ENCODE measurements at places on chromosomes 12 and 14.
A peak's percentile ranks its signal among the peaks of the same experiment; 100 is the strongest.

GRCh38 chr12:57006809-57007475 lies 596 bp upstream of the ZBTB39 start:
- H3K27me3 ChIP-seq: peaks cover 6% of the 10 kb centered on the region
- peaks cover 53% of the 10 kb centered on the region for H3K4me1 ChIP-seq
- H3K36me3 ChIP-seq: peaks cover 21% of the 10 kb centered on the region
- H3K4me3 ChIP-seq: peak overlapping the region; percentile 89
- DNase-seq: no peak
- H3K27ac ChIP-seq: peak overlapping the region; percentile 92

GRCh38 chr12:41899577-41899976 lies 245.1 kb downstream of the GXYLT1 start:
- H3K27me3 ChIP-seq: no peaks in the 10 kb centered on the region
- DNase-seq: no peak
- no peak overlapping the region for H3K27ac ChIP-seq
- no peaks in the 10 kb centered on the region for H3K4me1 ChIP-seq
- H3K4me3 ChIP-seq: no peak overlapping the region

- H3K27me3 ChIP-seq: no peaks in the 10 kb centered on the region
- DNase-seq: no peak
- H3K27ac ChIP-seq: no peak overlapping the region
- H3K4me1 ChIP-seq: no peaks in the 10 kb centered on the region
Observed at GRCh38 chr14:30034152-30034551, 106.5 kb upstream of the PRKD1 start.

DNA sequence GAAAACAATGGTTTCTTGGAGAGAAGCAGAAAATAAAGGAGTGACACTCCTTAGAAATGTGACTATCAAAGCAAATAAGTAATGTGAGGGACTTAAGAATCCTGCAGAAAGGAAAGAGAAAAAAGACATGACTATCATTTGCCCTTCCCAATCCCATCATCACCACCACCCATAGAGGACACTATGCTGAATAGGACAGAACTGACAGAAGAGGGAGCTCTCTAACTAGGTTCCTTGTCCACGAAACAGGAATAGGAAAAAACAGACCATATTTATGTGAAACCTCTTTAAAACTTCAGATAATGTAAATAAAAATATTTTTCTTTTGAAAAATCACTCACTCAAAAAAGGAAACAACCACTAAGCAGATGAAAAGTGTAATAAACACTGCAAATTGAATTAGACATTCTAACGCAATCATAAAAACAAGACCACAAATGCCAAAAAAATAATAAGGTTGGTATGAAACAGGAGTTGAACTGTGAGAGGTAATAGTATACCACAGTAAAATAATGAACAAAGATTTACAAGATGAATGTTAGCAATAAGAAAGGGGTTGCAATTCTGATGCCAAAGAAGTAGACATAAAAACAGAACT lies 24.1 kb downstream of the KLRD1 start:
- H3K27me3 ChIP-seq: no peaks in the 10 kb centered on the region
- H3K4me3 ChIP-seq: no peak overlapping the region
- H3K27ac ChIP-seq: peak overlapping the region; percentile 85
- no peak for DNase-seq
- peaks cover 62% of the 10 kb centered on the region for H3K4me1 ChIP-seq
